ENCODE measurements at places on chromosomes 3 and 15.

GRCh38 chr3:111749171-111750170 is 109.6 kb upstream of the PHLDB2 start:
- no peak for DNase-seq

GRCh38 chr15:26037369-26037768 is 174.2 kb upstream of the ATP10A start:
- DNase-seq, result no peak

DNA sequence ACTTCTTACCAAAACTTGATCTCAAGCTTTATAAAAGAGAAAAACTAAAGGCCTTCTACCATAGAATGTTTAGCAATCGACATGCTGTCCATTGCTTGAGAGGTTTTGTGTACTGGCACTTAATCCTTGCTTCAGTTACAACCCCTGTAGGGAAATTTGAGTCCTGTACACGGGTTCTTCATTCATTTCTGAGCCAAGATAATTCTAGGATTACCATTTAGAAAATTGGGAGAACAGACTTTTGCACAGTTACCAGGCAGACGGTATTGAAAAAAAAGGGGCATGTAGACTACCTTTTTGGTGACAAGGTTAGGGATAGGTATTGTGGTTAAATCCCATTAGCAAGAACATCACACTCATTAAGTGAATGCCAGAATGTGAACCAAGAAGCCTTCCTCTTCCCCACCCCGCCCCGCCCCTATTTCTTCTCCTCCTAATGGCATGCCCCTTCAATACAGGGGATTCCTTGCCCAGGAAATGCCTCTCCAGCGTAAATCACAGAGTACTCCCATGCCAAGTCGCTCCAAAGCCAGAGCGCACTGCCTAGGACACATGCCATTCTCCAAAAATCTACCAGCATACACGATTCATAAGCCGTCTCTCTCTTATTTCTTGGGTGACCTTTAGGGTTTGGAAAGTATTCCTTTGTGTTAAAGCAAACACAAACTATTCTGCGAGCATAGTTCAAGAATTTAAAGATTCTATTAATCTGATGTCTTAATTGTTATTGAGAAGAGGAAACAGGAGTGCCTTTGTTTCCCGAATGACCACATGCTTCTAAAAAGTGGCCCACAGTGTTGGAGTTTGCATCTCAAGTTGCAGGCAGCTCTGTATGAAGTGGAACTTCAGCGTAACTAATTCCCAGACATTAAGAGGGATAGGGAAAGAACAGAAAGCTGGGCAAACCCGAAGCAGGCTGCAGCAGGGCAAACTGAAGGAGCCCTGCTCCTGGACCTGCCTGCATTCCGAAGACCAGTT is 164.0 kb upstream of the NR2F2 start:
- no peak for DNase-seq

DNA sequence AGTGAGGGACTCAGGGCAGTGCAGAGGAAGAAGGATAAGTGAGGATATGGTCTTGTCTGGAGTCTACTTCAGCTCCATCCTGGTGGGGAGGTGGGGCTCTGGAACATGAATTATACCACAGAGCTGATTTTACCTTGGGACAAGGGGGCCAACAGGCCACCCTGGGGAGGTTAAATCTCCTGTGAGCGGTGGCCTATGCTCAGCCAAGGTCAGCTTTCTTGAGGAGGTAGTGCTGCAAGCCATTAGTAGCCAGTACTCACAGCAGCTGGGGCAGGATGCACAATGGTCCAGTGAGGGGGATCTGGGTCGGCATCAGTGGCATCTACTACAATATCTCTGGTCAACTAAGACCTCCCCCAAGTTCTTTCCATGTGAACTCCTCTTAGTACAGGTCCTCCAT is 49.7 kb downstream of the XYLB start:
- no peak for DNase-seq

GRCh38 chr15:78065973-78066946 is 11.3 kb downstream of the TBC1D2B start:
- DNase-seq, result no peak

- no peak for DNase-seq
These were observed 11.2 kb downstream of the LCMT2 start for GRCh38 chr15:43318990-43319771.

GRCh38 chr15:76327191-76328105 is 9.1 kb upstream of the ISL2 start:
- no peak for DNase-seq

DNA sequence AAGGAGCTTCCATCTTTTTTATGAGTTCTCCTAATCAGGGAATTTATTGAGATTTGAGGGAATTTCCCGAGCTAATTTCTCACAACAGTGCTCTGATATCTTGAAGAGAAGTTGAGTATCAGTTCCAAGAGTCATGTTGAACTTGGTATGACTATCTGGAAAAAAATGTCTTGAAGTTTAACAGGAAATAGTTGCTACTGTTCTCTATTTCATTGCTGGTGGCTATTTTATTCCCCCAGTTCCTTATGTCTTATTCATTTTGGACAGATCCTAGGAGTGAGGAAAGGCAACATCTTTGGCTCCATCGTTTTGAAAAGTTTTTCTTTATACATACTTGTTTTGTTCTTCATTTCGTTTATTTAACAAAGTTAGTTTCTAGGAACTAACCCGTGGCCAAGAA is 307.8 kb upstream of the AGTR1 start:
- no peak for DNase-seq

DNA sequence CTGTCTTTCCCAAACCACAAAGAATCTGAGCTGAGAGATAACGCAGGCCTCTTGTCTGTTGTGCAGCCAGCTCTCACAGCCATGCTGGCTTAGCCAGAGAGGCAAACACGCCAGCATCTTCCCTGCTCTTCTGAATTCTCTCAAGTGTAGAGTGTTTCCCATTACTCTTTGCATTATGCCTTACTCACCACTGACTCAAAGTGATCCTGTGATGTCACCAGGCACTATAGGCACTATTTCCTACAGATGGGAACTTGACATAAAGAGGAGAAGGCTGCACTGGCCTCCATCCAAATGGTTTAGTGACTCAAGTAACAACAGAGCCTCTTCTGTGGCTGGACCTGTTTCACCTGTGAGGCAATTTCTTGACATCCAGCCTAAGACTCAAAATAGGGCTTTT is 44.4 kb downstream of the PDZRN3 start:
- DNase-seq, result no peak

GRCh38 chr3:143433787-143434378 is 314.3 kb downstream of the CHST2 start:
- no peak for DNase-seq

DNA sequence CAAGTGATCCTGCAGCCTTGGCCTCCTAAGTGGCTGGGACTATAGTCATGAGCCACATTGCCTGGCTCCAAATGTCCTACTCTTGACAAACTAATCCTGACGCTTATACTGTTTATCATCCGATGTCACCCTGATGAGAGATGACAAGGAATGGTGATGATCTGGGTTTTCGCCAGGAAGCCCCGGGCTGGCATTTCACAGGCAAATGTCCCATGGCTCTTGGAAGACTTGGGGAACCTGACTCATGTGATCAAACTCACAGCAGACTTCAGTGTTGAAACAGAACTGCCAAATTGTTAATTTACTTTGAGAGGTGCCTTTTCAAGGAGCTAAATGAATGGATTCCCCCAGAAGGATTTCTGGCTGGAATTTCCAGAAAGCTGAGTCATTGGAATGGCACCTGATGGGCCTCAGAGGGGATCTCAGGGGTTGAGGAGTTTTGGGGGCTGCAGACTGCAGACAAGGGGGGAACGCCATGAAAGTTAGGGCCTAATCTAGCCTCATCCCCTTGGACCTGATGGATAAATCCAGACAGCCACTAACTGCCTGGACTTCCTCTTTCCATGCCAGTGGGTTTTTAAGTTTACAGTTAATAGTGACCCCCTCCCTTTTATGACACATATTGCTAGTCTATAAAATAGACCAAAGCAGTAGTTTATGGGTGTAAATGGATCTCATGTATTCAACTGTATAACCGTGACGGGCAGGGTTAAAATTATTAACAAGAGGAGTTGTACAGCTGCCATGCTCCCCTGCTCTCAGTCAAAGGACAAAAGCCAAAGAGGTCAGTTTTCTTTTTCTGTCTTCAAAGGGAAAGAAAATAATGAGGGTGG is 146.6 kb downstream of the CHSY1 start:
- DNase-seq, result no peak

DNA sequence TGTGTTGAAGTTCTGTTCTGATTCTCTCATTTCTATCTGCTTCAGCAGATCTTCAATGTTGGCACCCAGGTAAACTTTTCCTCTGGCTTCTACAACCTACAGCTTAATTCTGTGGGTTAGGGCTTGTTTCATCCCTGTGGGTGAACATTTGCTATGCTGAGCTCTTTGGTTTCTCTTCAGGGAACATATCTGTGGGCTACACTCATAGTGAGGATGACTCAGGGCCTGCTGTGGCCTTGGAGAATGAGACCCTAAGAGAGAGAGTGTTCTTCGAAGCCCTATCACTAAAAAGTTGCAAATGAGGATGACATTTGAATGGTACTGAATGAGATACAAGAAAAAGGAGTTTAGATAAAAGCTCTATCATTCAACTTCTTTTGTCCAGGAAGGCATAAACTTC is 346.2 kb upstream of the CBLB start:
- DNase-seq, result no peak

GRCh38 chr3:156226676-156227420 is 106.5 kb downstream of the KCNAB1 start:
- DNase-seq, result no peak

DNA sequence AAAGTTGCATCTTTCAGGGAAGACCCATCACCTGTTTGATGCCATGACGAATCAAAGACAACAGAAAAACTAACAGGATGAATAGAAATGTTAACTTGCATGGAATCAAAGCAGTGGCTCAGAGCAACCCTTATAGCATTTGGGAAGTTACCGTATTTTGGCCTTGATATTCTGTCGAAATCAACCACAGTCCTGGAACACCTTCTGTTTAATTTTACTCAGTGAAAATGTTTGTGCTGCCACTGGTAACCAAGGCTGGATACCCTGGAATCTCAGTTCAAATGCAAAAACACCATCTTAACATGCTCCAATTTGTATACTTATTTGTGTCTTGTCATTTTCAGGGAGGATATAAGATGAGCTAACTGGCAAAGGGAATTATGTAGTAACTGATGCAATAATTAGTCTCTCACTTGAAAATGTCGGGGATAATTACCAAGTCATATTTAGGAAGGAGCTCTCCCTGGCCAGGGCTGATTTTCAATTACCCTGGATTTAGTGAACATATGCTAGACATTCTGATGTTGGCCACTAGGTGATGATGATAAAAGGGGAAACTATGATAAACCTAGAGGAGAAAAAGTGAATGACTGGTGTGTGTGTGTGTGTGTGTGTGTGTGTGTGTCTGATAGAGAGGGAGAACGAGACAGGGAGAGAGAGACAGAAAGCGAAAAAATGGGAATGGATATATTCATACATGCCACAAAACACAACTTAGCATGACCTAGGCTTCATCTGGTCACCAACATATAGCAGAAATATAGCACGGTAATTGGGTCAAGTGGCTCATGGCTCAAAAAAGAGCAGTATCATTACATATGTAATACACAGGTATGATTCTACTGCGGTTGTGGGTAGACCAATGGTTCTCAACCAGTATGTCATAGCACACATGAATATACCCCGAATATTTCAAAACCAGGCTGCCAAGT is 19.0 kb upstream of the PRICKLE2 start:
- DNase-seq, result no peak

- DNase-seq, result no peak
These were observed 29.6 kb upstream of the TLE3 start for GRCh38 chr15:70127288-70127746.

DNA sequence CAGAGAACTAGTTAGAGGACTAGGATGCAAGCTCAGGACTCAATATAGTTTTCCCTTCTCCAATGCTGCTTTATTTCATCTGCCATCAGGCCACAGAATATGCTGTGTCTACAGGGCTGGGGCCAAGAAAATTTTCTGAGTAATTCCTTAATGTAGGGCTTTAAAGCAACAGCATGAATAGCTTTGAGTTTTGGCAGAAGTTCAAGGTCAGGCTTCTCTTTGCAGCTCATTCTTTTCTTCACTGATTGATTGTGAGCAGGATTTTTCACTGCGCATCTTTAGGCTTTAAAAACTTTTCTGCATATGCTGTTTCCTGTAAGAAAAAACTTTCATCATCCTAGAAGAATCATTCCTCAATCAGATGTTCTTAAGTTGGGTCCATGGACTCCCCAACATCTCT is 4.6 kb downstream of the TMEM108 start:
- DNase-seq, result no peak

DNA sequence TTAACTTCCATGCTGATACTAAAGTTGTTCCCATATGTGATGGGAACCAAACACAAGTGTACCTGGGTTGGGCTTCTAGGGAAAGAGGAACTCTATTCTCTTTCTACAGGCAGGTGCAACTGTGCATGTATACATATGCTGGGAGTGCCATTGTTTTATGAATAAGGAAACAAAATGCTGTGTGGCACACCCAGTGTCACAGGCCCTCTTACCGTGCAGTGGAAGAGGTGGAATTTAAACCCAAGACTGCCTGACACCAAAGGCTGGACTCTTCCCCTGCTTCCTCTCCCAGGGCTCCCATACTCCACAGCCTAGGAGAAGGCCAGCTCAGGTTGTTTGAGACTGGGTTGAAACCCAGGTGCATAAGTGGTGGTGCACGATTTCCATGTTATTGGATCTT is 1.9 kb upstream of the FETUB start:
- no peak for DNase-seq

DNA sequence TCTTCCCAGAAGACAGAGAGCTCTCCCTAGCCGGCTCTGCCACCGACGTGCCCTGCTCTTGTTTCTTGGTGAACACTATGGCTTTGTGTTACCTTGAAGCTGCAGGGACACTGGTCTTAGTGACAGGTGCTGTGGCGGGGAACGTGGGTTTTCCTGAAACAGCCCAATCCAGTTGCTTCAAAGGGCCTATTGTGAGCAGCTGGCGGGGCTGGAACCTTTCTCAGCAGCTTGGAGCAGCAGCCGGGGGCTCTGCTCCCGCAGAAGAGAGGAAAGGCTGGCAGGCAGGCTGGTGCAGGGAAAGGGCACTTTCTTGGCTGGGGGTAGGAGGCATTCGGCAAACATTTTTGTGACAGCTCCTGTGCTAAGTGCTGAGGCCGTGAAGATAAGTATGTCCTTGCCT is 12.8 kb downstream of the MYZAP start:
- no peak for DNase-seq
